Mesothelial cell of epicardium (in vitro differentiated cells): ENCODE measurements at places on chromosomes 5 and 9.
A peak's percentile ranks its signal among the peaks of the same experiment; 100 is the strongest.

GRCh38 chr9:37174247-37174646 is 53.9 kb downstream of the ZCCHC7 start:
- H3K4me1 ChIP-seq: no peaks in the 10 kb centered on the region
- no peaks in the 10 kb centered on the region for H3K27me3 ChIP-seq
- DNase-seq: no peak
- H3K4me3 ChIP-seq: no peak overlapping the region
- peaks cover 10% of the 10 kb centered on the region for H3K36me3 ChIP-seq
- no peak overlapping the region for H3K27ac ChIP-seq

DNA sequence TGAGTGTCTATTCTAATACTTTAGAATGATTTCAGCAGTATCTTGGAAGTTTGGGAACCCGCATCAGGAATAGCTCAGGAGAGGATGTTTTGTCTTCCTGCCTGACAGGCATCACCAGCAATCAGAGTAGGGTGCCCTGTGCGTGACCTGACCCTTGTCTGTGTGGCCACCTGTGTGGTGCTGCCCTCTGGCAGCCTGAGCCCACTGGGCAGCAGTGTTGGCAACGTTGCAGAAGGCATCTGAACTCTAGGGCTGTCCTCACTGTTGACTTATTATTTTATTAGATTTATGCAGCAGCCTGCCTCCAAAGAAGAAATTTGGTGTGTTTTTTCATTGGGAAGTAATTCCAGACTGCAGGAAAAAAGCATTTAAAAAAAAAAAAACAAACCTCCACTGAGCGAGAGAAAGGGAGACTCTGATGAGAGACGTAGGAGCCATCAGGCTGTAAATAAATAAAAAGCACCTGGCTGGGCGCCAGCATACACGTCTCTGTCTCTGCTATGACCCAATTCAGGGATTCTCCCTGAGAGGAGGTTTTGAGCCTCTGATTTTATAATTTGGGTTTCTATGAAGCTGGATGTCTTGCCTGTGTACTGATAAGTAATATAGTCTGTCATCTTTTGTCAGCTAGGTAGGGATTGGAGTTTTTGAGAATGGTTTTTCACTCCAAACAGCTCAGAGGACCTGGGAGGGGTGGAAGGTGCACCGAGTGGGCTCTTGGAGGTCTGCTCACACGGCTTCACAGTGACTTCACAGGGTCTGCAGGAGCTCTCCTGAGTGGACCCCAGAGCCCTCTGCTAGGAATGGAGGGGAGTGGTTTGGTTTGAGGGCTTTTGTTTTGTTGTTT is 49.0 kb downstream of the FAM78A start:
- H3K4me1 ChIP-seq: peaks cover 15% of the 10 kb centered on the region
- no peak overlapping the region for H3K4me3 ChIP-seq
- no peak for DNase-seq

DNA sequence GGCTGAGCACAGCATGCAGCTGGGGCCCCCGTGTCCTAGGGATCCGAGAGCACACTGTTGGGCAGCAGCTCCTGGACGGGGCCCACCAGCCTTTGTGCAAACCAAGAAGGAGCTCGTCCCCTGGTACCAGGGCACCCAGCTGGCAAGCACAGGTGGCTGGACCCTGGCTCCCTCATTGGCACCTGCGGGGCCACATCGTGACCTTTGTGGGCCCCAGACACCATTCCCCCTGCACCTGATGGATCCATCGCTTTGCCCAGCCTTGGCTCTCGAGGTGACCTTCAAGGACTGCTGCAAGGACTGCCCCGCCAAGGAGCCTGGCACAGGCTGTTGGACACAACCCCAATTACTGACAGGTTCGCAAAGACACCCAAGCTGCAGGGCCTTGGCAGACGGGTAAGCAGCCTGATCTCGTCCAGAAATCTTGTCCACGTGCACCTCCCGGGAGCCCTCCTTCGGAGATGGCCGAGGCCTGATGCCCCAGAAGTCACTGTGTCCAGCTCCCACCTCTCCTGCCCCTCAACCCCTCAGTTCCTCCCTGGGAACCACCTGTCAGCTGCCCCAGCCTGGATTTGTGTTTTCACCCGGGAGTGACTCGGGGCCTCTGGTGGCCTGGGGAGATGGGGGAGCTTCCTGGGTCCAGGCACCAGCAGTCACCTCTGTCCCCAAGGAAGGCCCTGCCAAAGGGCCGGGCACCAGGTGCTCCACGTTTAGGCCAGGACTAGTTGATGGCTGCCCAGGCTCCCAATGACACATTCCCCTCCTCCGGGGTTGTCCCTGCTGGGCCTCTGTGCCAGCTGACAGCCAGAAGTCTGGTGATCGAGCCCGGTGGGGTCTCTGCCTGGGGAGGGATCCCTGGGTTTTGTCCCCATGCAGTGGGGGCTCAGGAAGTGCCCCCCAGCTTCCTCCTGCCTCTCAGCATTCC is 137.1 kb upstream of the PPP1R26 start:
- no peak overlapping the region for H3K27ac ChIP-seq
- H3K36me3 ChIP-seq: no peaks in the 10 kb centered on the region

DNA sequence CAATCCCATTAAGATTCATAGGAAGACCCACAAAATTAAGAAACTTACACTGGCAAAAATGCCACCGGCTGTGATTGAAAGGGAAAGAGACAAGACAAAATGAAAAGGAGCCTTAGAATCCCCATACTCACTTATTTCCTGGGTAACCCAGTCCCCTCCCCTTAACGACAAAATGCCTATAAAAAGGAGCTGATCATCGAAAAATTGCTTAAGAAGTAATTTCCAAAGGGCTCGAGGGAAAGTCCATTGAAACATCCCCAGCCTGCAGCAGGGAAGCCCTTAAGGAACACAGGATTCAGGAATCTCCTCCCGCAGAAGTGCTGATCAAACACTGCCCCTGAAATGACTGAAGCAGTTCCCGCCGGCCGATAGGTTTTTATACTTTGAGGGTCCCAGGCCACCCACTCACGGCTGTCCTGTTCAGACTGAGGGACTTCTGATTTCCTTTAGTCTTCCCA is 677 bp upstream of the ZNF79 start:
- no peaks in the 10 kb centered on the region for H3K27me3 ChIP-seq
- H3K27ac ChIP-seq: peak overlapping the region; percentile 100
- DNase-seq: no peak
- peak overlapping the region; percentile 98 for H3K4me3 ChIP-seq

DNA sequence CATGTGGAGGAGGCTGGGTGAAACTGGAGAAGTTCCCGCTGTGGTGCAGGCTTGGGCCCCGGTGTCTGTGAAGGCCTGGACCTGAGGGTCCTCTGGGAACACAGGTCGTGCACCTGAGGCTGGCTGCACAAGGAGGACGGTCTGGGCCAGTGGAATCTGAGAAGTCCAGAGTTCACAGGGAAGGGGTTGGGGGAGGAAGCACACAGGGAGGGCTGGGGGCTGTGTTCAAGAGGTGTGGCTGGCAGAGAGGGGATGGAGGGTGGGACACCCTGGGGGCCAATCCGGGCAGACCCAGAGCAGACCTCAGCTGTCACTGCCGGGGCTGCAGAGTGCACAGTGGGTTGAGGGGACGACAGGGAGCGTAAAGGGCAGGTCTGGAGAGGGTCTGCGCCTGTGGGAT is 2.6 kb downstream of the SLC9A3 start:
- H3K27me3 ChIP-seq: peaks cover 81% of the 10 kb centered on the region
- DNase-seq: no peak
- H3K36me3 ChIP-seq: no peaks in the 10 kb centered on the region
- H3K27ac ChIP-seq: no peak overlapping the region
- peaks cover 11% of the 10 kb centered on the region for H3K4me1 ChIP-seq

GRCh38 chr9:24961762-24962161 is 416.1 kb upstream of the IZUMO3 start:
- H3K4me3 ChIP-seq: no peak overlapping the region
- H3K36me3 ChIP-seq: no peaks in the 10 kb centered on the region
- H3K27ac ChIP-seq: no peak overlapping the region
- H3K4me1 ChIP-seq: peaks cover 8% of the 10 kb centered on the region
- DNase-seq: no peak
- H3K27me3 ChIP-seq: no peaks in the 10 kb centered on the region

- no peaks in the 10 kb centered on the region for H3K27me3 ChIP-seq
- H3K36me3 ChIP-seq: peaks cover 3% of the 10 kb centered on the region
- no peak overlapping the region for H3K4me3 ChIP-seq
- H3K27ac ChIP-seq: peak overlapping the region; percentile 17
- DNase-seq: no peak
Measured at GRCh38 chr5:60810438-60811085, 33.5 kb downstream of the ELOVL7 start.

- DNase-seq: no peak
- H3K27ac ChIP-seq: no peak overlapping the region
- H3K36me3 ChIP-seq: peaks cover 16% of the 10 kb centered on the region
- H3K4me3 ChIP-seq: no peak overlapping the region
- H3K4me1 ChIP-seq: peaks cover 23% of the 10 kb centered on the region
- no peaks in the 10 kb centered on the region for H3K27me3 ChIP-seq
Measured at GRCh38 chr9:77769246-77769645, 121.1 kb upstream of the GNA14 start.

DNA sequence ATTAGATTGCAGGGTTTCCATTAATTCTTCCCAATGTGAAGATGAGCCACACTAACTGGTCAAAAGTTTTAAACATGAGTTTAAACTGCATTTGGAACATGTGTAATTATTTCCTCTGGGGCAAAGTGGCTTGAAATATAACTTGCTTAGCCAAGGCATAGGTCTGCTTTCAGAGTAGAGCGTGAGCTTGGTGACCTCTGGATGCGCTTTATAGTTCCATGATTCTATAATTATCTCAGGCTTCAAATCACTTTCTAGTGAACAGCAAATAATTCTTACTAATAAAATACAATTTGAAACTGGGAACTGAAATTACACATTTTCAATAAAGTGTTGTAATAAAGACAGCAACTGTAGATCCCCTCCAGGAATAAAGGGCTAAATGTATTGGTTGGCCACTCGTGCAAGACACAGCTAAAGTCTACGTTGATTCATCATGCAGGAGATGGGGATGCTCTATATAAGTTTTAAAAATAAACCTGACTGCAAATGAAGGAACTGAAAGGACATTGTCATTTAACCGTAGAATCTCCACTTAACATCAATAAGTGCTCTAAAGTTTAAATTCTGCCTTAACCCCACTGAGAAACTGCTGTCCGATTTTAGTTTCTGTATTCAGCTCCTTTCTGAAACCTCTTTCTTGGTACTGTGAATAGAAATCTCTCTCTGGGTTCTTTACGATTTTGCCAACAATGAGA is 460.0 kb downstream of the PSAT1 start:
- H3K4me3 ChIP-seq: no peak overlapping the region
- H3K27ac ChIP-seq: no peak overlapping the region
- no peaks in the 10 kb centered on the region for H3K4me1 ChIP-seq
- peaks cover 2% of the 10 kb centered on the region for H3K36me3 ChIP-seq

- H3K4me3 ChIP-seq: no peak overlapping the region
- H3K27ac ChIP-seq: no peak overlapping the region
- H3K27me3 ChIP-seq: no peaks in the 10 kb centered on the region
- DNase-seq: no peak
- peaks cover 13% of the 10 kb centered on the region for H3K4me1 ChIP-seq
- H3K36me3 ChIP-seq: no peaks in the 10 kb centered on the region
Measured at GRCh38 chr5:172163346-172163745, 24.7 kb downstream of the STK10 start.

DNA sequence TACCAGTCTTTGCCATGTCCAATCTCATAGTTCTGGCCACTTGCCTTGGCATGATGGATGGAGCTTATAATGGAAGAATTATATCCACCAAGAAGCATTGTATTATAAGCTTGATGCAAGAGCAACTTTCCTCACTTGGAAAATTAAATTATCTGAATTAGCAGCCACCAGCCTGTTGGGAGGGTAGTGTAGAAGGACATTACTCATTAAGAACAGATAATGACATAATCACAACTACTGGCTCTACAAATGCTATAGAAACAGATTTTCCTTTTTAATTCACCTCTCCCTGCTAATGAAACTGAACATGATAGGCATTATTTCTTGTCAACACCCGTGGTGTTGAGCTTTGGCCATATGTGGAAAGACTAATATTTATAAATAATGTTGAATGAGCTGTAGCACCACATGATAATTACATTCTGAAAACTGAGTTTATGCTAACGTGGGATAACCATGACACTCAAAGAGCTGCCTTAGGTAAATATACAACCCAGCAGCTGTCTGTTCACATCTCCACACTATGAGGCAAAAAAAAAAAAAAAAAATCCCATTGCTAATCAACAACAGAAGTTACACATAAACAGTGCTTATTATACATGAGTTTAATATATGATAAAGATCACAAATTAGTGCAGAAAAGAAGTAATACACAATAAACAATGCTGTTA is 48.1 kb upstream of the NR4A3 start:
- no peaks in the 10 kb centered on the region for H3K27me3 ChIP-seq
- no peak overlapping the region for H3K4me3 ChIP-seq
- H3K36me3 ChIP-seq: no peaks in the 10 kb centered on the region
- H3K4me1 ChIP-seq: peaks cover 4% of the 10 kb centered on the region

- peak within 1 kb of the TSS; percentile 52 for H3K4me3 ChIP-seq
- H3K27me3 ChIP-seq: peaks cover 68% of the 10 kb centered on the region
- no peak for DNase-seq
- no peaks in the 10 kb centered on the region for H3K36me3 ChIP-seq
Measured at GRCh38 chr9:131276094-131276888, at the start of gene FAM78A. Gene FAM78A, minus strand, starts transcription at chr9:131276510. Its CDS starts 331 bp downstream, at chr9:131276179.
